Fibroblast of the aortic adventitia (primary cell): ENCODE measurements at places on chromosomes 5 and 9. TPM values are rescaled to one million over a fixed set of nuclear protein-coding genes. Genes with fewer than 3 reads are reported as not detected.

The PAXX gene
- 7.1 and 18.3 TPM in 2 replicates for total RNA-seq

The ADRA1B gene
- 0.63 TPM in 1 of 2 replicates, not detected in the other for total RNA-seq

The FAM78A gene
- 0.25 and 0.36 TPM in 2 replicates for total RNA-seq

The SCGB3A2 gene
- not detected in 2 replicates for total RNA-seq

The CA9 gene
- total RNA-seq = 0.45 and 1.5 TPM in 2 replicates

The ARAP3 gene
- total RNA-seq = 2.6 and 6.2 TPM in 2 replicates

The NEUROG1 gene
- not detected in 2 replicates for total RNA-seq

The GKAP1 gene
- 1.4 and 2.2 TPM in 2 replicates for total RNA-seq

The NDUFS4 gene
- total RNA-seq = 118 and 200 TPM in 2 replicates

The FSTL4 gene
- not detected in 2 replicates for total RNA-seq

The NRARP gene
- total RNA-seq = 0.09 TPM in 1 of 2 replicates, not detected in the other

The MAPK9 gene
- total RNA-seq = 19.1 and 33.4 TPM in 2 replicates

The FRMPD1 gene
- total RNA-seq = not detected in 2 replicates

The AQP7 gene
- 0.09 TPM in 1 of 2 replicates, not detected in the other for total RNA-seq
